ENCODE measurements at places on chromosomes 2 and 18.

GRCh38 chr2:127080938-127081755, 25.8 kb downstream of the BIN1 start:
- H3K36me3 ChIP-seq: no peaks in the 10 kb centered on the region
- H3K27ac ChIP-seq: peak overlapping the region; percentile 88
- H3K4me3 ChIP-seq: peak overlapping the region; percentile 13

- no peak for DNase-seq
- peaks cover 3% of the 10 kb centered on the region for H3K27me3 ChIP-seq
- H3K4me3 ChIP-seq: no peak overlapping the region
Measured at GRCh38 chr2:95050385-95051300, 25.1 kb downstream of the MAL start.

- H3K36me3 ChIP-seq: no peaks in the 10 kb centered on the region
- no peaks in the 10 kb centered on the region for H3K27me3 ChIP-seq
- peaks cover 49% of the 10 kb centered on the region for H3K4me1 ChIP-seq
- no peak overlapping the region for H3K4me3 ChIP-seq
Measured at GRCh38 chr18:48929941-48930713, 20.6 kb downstream of the SMAD7 start.

GRCh38 chr2:48812416-48812815, 56.9 kb upstream of the LHCGR start:
- H3K4me3 ChIP-seq: no peak overlapping the region
- no peaks in the 10 kb centered on the region for H3K27me3 ChIP-seq
- DNase-seq: no peak
- no peak overlapping the region for H3K27ac ChIP-seq

All from breast epithelium (tissue), 4 donors.